ENCODE measurements at places on chromosomes 1 and 21.

DNA sequence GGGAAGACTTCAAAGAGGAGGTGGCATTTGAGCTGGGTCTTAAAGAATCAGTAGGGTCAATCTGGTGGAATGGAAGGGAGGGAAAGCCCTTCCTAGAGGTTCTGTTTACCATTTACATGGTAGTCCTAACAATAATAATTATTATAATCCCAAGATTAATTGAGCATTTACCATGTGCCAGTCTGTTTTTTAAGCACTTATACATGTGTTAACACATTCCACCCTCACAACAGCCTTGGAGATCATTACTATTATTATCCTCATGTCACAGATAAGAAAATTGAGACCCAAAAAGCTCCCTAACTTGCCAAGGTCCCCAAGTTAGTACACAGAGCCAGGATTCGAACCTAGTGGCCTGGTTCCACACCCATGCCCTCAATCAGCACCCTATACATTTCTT lies 10.8 kb downstream of the GLIS1 start:
- no peak for DNase-seq

- no peak for DNase-seq
Observed at GRCh38 chr1:212106286-212106792, 70.8 kb downstream of the DTL start.

DNA sequence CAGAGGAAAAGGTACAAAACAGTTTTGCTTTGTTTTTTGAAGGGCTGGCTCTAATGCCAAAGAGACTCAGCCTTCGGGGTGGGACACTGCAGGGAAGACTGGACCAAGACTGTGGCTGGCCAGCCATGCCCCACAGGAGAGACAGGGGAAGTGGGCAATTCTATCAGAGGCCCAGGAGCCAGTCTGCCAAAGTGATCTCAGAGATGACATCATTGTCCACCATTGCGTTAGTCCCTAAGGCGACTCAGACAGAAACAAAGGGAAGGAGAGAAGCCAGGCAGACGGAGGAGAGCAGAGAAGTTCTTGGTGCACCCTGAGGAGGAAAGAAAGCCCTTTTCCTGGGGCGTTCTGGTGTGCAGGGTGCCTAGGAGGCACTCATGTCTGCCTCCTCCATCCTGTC lies 26.4 kb downstream of the OPTC start:
- DNase-seq: no peak

DNA sequence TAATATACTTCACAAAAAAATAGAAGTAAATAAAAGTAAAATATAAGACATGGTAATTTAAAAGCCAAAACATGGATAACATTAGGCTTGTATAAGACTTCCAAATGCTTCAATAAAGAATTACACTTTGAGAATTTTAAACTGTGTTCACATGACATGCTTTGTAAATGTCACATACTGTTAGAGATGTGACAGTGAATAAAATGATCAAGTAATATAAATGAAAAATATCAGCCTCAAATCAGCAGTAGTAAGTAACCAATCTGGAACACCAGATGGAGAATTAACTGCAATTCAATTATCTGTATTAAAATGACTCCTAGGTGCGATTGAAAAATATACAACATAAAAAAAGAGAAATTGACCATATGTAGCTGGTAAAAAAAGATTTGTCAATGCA lies 1260.8 kb downstream of the BRINP3 start:
- no peak for DNase-seq

GRCh38 chr1:66360285-66360724 lies 173.6 kb upstream of the SGIP1 start:
- no peak for DNase-seq

DNA sequence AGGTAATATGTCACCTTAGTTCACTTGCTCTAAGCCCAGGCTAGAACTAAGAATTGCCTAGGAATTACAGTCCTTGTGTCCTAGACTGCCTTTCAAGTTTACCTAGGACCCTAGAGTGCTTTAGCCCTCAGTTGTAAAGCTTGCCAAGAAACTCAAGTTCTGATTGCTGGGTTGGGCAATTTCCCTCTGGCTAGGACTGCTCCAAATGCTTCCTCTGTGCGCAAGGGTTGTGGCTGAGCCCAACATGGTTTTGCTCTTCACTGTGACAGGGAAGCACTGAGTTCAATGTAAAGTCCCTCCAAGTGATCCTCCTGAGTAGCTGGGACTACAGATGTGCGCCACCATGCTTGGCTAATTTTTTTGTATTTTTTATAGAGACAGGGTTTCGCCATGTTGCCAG lies 102.3 kb upstream of the NEK7 start:
- DNase-seq: no peak

DNA sequence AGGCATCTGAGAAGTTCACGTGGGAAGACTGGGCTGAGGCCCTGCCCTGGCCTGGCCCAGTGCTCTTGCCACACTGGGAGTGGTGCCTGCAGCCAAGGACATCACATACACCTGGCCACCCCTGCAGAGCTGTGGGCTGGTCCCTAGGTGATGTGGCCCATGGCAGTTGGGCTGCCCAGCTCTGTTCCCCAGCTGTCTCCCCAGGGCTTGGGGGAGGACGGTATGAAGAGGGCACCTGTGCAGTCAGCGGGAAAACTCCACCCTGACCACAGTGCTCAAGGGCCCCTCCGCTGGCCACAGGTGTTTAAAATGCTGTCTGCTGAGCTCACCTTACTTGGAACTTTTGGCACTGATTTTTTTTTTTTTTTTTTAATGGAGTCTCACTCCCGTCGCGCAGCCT lies 120.4 kb upstream of the SLC25A33 start:
- no peak for DNase-seq

DNA sequence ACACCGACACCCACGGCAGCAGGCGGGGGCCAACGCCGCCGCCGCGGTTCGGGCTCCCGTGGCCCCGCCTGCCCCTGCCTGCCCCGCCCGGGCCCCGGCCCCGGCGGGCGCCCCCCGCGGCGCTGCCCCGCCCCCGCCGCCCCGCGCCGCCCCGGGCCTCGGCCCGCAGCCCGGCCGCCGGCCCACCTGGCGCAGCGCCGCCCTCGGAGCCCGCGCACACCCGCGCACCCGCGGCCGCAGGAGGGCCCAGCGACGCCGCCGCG lies at the start of gene WNT3A:
WNT3A (plus strand) TSS at position 213 of the 263 bp plus-strand sequence. CDS start 131 bp downstream, outside the sequence.
- DNase-seq: no peak
